CD14-positive monocyte (primary cell): ENCODE measurements at places on chromosomes 16 and 17.
A peak's percentile ranks its signal among the peaks of the same experiment; 100 is the strongest.

DNA sequence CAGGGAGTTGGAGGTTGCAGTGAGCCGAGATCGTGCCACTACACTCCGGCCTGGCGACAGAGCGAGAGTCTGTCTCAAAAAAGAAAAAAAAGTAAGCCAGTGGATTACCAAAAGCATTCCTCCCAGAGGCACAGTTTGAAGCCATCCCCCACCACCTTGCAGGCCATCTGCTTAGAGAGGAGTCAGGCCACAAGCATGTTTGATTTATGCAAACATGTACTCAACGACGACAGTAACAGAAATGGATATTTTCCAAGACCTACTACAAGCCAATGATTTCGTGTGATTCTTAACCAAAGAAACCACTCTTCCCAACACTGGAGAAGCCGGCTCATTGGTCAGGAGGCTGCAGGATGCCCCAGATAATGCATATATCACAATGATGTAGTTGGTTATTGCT, 34.8 kb downstream of the MYH13 start:
- DNase-seq, result no peak

DNA sequence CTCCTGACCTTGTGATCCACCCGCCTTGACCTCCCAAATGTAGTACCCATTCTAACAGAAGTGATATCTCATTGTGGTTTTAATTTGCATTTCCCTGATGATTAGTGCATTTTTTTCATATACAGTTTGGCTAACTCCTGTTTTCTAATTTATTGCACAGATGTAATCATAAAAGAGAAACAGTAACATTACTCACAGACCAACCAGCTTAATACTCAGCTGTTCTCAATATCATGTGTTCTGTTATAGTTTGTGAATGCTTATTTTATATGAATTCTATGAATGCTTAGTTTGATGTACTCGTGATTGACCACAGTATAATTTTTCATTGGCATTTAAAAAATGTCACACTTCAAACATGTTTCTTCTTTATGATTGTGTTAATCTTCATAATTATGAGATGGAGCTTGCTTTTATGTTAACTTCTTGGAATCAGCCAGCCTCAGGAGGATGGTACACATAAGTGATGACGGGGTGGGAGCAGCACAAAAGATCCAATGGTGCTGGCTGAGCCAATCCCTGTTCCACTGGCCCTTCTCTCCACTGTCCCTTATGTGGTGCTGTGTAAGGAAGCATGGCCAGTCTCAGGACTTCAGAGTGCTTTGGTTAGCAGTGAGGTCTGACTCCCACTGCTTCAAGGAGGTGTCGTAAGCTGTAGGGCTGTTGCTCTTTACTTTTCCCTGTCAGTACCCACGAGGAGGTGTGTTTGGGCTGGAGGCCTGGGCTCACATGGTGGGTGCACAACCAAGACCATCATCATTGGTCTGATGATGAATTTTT, 191.0 kb downstream of the SPECC1 start:
- no peak for DNase-seq

GRCh38 chr16:782258-782657, 5.9 kb downstream of the RPUSD1 start:
- no peak for DNase-seq

DNA sequence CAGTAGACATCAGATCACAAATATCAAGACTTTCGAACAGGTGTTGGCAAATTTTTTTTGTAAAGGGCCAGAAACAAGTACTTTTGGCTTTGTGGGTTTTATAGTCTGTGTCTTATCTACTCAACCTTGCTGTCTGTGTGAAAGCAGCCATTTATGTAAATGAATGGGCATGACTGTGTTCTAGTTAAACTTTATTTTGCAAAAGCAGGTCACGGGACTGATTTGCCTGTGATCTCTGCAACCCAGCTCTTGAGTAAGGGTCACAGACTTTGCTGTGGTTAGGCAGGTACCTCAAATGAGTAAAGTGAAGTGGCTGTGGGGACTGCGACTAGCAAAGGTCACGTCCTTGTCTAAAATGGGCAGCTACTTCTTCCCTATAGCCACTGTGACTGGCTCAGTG, 136.5 kb downstream of the FTO start:
- no peak for DNase-seq

- peak; percentile 5 for DNase-seq
Measured at GRCh38 chr17:4648741-4649140, 7.3 kb upstream of the ALOX15 start.

- DNase-seq, result no peak
Measured at GRCh38 chr17:50679008-50679544, 28.6 kb downstream of the ANKRD40 start.

DNA sequence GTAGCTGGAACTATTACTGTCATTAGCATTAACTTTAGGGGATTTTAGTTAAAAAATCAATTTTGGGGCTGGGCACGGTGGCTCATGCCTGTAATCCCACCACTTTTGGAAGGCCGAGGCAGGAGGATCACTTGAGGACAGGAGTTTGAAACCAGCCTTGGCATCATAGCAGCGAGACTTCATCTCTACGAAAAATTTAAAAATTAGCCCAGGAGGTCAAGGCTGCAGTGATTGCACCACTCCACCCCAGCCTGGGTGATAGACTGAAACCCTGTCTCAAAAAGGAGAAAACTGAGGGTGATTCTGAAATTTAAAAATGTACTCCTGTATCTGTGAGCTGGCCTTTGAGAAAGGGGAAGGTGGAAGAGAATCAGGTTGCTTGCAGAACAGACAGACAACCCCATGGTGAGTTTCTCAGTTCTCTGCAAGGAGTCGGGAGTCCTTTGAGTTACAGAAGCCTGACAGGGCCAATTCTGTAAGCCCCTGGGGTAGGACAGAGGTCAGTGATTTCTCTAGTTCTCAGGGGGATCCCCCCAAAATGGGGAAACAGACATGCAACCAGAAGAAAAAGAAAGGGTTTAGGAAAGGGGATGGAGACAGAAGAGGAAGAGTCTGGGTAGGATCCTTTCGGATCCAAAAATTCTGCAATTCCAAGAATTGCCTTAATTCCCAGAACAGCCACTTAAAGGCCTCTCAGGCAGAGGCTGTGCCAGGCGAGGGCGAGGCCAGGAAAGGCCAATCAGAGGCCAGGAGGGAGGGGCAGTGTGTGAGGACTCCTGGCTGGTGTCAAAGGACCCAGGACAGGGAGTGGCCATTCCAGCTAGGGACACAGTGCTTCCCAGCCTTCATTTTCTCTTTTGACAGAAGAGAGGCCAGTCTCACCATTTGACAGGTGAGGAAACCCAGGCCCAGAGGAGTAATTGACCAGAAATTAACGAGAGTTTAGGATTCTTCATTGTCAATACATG, 6.7 kb downstream of the NUPR1 start:
- peak; percentile 61 for DNase-seq

DNA sequence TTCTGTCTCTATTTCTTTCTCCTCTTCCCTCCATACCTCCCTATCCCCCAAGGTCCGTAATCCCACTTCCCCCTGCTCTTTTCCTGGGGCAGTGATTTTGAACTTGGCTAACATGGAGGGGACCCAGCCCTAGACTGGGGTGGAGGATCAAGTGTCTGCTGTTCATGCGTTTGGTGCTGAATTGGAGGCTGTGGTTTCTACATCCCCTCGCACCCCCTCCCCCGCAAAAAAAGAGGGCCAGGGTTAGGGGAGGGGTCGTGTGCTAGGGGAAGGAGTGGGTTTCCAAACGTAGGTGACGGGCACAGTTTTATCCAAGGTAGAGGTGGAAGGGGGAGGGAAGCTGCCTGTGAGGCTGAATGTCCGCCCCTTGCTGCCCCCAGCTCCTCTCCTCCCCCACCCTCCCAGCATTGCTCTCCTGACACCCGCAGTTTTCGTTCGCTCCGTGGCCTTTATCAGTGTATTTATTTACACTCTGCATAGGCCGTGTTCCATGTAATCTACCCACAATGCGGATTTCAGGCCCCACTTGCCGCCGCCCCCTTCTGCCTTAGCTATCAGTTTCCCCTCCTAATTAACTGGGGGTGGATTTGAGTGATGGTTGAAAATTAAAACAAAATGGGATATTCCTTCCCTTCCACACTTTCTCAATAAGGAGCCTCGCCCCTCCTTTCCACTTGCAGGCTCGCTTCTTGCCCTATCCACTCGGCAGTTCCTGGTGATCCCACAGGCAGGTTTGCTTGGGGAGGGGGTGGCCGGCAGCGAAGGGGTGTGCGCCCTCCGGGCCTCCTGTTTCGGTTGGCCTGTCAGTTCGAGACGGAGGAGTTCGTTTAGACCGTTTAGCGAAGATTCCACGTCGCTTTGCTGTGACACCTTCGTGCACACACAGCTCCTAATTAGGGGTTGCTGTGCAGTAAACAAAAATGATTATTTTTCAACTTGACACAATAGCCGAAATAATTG, 2.0 kb downstream of the GNAO1 start:
- no peak for DNase-seq

DNA sequence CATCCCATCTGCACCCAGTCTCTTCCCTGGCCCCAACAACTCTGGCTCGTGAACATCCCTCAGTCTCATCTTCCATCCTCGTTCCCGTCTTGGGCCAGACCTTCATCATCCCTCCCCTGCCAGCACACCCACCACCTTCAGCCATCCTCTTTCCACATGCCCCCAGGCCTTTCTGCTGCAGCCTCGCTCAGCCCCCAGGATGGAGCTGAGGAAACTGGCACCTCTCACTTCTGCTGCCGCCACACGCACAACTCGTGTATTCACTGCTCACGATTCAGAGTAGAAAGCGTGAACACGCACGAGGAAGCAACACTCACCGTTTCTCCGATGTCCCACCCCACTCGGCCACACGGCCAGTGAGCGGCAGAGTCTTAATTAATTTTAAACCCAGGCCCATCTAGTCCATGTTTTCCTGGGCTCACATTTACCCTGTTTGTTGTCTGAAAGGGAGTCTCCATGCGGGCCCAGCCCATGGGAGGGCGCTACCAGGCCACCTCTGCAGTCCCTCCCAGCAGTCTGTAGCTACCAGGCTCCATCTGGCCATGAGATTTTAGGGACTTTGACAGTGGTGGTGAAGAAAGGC, 12.5 kb downstream of the C16orf90 start:
- DNase-seq, result no peak

DNA sequence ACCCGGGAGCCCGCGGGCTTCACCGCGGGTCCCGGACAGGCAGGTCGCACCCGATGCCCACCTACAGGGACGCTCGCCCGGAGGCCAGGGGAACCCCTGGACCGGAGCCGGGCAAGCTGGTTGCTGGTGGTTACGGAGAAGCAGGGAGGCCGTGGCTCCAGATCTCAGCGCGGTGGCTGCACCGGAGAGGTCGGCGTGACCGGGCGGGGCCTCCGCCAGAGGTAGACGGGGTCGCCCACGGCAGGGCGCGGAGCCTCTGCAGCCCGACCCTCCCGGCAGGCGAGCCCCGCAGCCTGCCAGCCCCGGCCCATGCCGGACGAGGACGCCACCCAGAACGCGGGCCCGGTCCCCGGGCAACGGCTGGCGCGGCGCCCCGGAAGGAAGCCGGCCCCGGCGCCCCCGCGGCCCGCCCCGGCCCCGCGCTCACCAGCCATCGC, 341 bp downstream of the PCYT2 start:
- no peak for DNase-seq

- no peak for DNase-seq
Measured at GRCh38 chr16:50977138-50977537, 173.9 kb downstream of the SALL1 start.

DNA sequence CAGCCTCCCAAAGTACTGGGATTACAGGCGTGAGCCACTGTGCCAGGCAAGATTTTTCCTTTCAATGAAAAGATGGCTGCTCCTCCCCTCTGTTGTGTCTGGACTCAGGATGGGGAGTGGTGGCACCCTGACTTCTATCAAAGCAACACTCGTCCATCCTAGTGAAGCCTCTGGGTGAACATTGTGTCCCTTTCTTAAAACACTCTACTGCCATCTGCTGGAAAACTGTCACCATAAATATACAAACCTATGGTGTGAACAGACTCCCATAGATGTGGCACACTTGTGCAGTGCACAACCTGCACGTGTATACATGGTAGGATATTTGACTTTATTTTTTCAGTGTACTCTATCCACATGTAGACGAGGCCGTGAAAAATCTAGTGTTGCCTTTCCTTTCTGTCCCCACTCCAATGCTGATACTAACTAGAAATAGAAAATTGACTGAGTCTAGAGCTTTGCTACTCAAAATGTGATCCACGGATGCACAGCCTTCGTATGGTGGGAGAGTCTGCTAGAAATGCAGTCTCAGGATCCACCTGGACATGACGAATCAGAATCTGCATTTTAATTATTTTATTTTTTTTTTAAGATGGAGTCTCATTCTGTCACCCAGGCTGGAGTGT, 55.9 kb upstream of the PLCG2 start:
- peak; percentile 71 for DNase-seq

- no peak for DNase-seq
Measured at GRCh38 chr16:23187341-23187740, 4.8 kb downstream of the SCNN1G start.

- DNase-seq, result no peak
Measured at GRCh38 chr16:11639008-11639562, 29.2 kb upstream of the SNN start.

- DNase-seq, result no peak
Measured at GRCh38 chr17:83110735-83111134, 31.3 kb downstream of the METRNL start.

DNA sequence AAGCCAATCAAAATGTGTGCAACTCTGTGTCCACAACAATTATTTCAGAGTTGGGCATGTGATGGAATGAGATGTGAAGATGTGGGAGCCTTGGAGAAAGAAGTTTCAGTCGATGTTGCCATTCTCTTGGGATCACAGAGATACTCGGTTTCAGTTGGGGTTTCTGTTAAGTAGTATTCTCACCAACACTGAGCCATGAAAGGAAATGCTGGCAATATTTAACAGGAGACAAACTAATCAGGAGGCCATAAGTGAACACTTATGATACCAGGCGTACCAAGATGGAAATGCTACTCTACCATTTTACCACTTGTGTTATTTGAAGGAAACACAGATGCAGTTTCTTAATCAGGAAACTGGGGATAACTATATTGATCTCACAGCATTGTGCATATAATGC, 53.3 kb upstream of the NUDT7 start:
- no peak for DNase-seq

DNA sequence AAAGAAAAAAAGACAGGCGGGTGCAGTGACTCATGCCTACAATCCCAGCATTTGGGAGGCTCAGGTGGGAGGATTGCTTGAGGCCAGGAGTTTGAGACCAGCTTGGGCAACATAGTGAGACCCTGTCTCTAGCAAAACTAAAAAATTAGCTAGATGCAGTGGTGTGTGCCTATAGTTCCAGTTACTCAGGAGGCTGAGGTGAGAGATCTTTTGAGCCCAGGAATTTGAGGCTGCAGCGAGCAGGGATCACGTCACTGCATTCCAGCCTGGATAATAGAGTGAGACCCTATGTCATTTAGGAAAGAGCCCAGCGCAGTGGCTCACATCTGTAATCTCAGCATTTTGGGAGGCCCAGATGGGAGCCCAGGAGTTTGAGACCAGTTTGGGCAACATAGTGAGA, 126.6 kb downstream of the CMIP start:
- no peak for DNase-seq

DNA sequence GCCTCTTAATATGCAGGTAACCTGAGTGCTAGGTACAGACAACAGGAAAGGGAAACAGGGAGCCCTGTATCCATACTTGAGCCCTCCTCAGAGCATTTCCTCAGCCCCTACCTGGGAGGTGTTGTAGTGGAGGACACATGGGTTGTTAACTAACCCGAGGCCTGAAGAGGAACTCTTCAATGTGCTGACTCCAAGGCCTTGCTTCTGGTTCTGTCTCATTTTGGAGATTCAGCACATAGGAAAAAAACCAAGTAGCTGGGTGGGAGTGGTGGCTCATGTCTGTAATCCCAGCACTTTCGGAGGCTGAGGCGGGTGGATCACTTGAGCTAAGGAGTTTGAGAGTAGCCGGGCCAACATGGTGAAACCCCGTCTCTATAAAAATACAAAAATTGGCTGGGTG, 24.8 kb downstream of the SNX11 start:
- DNase-seq, result no peak
